ENCODE measurements at places on chromosomes 1 and 21.

GRCh38 chr1:226276077-226276682 is 32.8 kb downstream of the LIN9 start:
- DNase-seq = no peak

GRCh38 chr1:110339407-110340206 is 430 bp downstream of the RBM15 start:
- DNase-seq = peak; percentile 44

DNA sequence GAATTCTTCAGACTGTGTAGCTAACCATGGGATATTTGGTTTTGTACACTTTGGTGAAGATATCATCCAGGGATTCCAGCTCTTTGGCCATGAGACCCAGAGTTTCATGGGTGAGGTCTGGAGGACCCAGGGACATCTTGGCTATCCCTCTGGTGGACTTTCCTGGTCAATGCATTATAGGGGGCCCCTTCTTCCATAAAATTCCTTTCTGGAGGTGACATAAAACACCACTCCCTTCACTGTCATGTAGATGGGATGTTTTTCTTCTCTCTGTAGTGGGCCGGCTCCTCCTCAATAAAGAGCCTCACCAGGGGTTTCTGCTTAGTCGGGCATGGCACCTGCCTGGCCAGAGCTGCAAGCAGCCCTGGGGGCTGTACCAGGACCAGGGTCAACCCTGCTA is 2.2 kb downstream of the ATPAF1 start:
- no peak for DNase-seq

DNA sequence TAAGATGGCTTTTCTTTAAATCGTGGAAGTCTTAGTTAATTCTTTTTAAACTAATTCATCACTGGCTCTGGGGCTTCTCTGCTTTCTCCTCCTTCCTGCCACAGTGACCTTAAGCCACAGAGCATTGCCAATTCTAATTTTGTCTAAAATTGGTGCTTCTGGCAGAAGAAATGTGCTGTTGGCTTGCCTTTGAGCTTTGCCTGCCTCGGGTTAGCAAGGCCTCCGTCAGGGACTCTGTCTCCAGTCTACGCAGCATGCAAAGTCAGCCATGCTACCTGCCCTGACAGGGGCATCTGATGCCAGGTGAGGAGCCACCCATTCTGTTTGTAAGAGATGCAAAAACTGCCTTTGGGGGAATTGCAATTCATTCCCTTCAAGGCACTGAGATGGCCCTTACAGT is 25.2 kb downstream of the CLDN14 start:
- DNase-seq = no peak

DNA sequence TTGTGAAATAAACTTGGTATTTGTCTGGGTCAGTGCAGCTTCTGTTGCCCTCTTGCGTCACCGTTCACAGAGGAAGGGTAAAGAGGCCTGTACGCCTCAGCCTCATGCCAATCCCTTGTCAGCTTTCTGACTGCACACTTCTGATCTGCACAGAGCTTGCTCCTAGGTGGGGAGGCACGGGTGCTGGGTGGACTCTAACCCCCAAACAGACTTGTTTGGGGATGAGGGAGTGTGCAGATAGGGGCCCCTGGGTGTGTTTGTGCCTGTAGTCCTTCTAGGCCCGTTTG is 803 bp upstream of the B4GALT2 start:
- DNase-seq = no peak

- no peak for DNase-seq
Measured at GRCh38 chr1:94468708-94469107, 50.5 kb downstream of the ABCD3 start.

GRCh38 chr1:55813618-55814017 is 598.5 kb upstream of the USP24 start:
- no peak for DNase-seq

DNA sequence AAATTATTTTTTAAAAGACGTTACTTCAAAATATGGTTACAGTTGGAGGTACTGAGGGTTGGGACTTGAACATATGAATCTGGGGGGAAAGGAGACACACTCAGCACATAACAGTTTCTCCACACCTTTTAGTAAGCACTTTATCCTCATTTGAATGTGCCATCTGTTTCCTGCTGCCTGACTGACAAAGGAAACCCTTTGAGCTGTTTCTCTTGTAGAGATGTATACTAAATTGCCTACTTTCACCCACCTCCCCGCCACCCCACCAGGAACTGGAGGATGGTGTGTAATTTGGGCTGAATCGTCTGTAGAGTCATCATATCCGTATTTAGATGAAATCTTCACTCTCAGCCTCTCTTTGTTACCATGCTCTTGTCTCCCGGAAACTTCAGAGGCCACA is 108.1 kb downstream of the KAZN start:
- DNase-seq = no peak

DNA sequence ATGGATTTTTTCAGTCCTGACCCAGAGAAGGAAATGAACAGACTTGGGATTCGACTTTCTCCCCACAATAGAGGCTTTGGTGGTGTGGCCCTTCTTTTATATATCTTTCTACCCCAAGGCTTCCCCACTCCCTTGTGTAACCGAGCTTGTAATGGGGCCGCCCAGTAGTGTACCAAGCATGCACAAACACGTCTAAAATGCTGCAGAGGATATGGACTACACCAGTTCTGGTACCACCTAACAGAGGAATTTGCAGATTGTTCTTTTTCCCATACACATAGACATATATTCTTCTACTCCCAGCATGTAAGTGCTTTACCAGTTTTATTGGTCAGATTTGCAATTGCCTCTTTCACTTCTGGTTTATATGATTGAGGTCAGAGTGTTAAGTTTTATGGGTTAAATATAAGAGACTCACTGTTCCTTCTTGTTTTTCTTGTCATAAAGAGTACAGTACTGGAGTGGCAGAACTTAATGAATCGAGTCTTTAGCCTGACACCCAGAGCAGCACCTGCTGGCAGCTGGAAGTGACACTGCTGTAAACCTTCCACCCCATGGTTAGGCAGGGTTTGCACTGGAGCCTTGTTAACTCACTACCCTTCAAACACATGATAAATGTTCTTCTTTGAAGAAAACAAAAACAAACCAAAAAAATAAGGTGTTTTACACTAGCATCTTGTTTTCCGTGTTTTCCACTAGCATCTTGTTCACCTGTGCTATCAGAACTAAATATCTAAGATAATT is 198.6 kb downstream of the PTPRC start:
- DNase-seq = no peak

DNA sequence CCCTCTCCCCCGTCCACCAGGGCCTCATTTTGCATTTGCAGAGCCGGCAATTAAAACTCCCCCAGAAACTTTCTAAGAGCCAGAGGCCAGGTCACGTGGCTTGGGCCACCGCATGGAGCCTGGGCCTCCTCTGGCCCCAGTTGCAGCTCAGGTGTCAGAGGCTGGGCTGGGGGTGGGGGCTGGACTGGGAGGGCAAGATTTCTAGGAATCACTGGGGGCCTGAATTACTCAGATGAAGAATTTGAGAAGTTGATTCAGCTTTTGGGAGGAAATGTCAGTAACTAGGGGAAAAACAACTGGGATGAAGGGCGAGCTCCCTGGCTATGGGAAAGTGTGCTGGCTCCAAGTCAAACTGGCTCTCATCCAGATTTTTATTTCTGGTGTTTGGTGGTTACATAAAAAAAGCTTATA is 151.0 kb downstream of the CDC7 start:
- no peak for DNase-seq

GRCh38 chr1:1921459-1921862 is 2.4 kb upstream of the TMEM52 start:
- DNase-seq = no peak

GRCh38 chr1:36346741-36347370 is 23.4 kb upstream of the EVA1B start:
- DNase-seq = no peak

DNA sequence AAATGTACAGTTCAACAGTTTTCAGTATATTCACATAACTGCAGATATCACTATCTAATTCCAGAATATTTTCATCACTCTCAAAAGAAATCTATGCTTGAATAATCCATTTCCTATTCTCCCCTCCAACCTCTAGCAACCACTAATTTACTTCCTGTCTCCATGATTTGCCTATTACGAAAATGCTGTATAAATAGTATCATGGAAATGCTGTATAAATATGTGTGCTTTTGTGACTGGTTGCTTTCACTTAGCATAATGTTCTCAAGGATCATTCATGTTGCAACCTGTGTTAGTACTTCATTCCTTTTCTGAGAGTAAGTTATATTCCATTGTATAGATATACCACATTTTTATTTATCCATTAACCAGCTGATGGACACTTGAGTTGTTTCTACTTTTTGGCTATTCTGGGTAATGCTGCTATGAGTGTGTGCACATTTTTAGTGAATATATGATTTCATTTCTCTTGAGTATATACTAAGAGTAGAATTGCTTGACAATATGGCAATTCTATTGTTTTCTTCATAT is 115.6 kb downstream of the TNFSF18 start:
- no peak for DNase-seq

DNA sequence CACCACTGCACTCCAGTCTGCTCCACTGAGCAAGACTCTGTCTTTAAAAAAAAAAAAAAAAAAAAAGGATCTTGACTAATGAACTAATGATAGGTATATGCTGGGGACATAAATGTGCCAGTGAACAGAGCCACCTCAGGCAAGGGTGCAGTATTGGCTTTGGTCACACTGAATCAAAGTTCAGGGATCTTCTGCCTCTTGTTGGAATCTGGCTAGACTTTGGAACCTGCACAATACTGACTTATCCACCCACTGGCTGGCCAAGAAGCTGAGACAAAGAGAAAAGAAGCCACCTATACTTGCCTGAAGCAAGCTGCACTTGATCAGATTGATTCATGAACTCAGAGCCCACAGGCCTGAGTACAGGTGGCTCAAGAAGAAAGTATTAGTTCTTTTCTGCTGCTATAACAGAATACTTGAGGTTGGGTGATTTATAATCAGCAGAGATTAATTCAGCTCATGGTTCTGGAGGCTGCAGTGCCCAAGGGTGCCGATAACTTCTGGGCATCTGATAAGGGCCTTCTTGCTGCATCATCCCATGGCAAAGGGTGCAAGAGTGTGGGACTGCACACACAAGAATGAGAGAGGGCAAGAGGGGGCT is 172.0 kb downstream of the FGGY start:
- no peak for DNase-seq

DNA sequence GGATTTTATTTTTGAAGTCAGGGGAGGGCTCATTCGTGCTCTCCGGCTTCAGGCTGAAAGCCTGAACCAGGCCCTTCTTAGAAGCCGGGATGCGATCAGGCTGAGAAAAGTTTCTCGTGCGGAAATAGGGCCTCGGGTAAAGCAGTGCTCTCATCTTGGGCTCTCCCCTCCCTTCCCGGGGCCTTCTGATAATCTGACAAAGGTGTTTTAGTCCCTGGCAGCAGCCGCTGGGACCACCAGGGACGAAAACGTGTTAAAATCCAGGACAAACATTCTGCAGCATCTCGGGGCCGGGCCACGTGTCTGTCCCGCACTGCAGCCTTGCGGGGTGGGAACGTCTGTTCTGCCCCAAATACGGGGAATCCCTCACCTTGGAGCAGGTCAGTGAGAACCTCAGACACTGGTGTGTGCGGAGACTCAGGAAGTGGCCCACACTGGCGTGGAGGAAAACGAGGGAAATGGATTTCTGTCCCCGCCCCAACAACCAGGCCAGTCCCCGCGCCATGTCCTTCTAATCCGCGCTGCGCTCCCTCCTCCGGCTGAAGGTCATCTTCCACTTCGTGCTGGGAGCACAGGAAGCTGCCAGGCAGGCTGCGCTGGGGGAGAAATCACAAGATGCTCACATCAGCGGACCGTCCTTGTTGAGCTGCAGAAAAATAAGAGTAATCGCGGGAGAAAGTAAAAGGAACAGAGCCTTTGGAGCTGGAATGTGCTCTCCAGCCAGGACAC is 16.6 kb upstream of the AJAP1 start:
- DNase-seq = no peak

DNA sequence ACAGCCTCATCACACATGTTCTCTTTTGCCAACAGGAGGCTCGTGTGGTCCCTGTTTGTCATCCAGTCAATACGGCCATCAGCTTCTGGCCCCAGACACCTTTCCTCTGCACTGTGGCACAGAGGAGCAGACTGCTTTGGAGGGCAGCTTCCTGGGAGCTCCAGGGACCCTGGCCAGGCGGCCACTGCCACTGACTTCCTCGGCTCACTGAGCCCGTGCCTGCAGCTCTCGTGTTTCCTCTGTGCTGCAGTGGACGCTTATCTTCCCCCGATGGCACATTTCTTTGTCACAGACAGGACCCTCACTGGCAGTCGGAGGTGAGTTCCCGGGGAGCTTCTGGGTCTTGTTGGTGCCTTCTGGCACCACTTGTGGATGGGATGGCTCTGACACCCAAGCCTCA is 67.0 kb upstream of the DIRAS3 start:
- DNase-seq = no peak

- no peak for DNase-seq
Measured at GRCh38 chr1:10973956-10974881, 38.2 kb upstream of the TARDBP start.

DNA sequence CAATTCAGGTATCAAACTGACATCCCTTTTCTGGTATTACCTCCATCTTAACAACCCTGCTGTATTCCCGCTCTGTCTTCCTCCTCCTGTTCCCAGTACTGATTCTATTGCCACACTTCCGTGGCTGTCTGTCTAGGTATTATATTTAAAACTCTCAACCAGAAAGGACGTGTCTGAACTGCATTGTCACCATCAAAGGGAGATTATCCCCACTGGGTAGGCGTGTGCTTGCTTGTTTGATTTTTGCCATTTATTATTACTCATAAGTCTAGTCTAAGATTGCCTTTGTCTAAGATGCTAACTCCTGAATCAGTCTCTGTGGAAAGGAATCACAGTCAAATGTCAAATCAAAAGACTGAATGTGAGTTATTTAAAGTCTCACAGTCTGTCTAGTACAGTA is 650.1 kb downstream of the KCNT2 start:
- no peak for DNase-seq

- DNase-seq = no peak
Measured at GRCh38 chr1:243494741-243495431, 239.0 kb downstream of the SDCCAG8 start.

GRCh38 chr1:197197430-197197997 is 51.0 kb upstream of the ASPM start:
- DNase-seq = no peak

- DNase-seq = no peak
Measured at GRCh38 chr1:101742509-101742908, 254.2 kb downstream of the OLFM3 start.

DNA sequence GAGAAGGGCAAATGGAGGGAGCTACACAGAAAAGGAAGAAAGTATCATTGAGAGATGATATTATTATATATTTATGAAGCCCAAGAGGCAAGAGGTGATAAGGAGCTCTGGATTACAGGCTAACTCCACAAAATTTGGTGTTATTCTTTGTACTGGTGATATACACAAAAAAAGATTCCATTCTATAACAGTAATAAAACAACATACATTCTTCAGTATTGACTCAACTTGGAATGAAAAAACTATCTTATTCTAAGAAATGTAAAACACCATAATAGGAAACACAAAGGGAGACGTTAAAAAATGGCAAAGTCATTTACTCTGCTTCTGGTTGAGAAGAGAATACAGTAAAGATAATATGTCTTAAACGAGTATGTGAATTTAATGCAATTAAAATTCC is 99.4 kb downstream of the TEX35 start:
- DNase-seq = no peak

GRCh38 chr1:34002810-34003209 is 138.9 kb downstream of the HMGB4 start:
- no peak for DNase-seq

GRCh38 chr21:30994932-30995331 is 43.3 kb downstream of the KRTAP19-8 start:
- no peak for DNase-seq
